ENCODE measurements at places on chromosomes 2 and 18. TPM values are rescaled to one million over a fixed set of nuclear protein-coding genes. Genes with fewer than 3 reads are reported as not detected.

DNA sequence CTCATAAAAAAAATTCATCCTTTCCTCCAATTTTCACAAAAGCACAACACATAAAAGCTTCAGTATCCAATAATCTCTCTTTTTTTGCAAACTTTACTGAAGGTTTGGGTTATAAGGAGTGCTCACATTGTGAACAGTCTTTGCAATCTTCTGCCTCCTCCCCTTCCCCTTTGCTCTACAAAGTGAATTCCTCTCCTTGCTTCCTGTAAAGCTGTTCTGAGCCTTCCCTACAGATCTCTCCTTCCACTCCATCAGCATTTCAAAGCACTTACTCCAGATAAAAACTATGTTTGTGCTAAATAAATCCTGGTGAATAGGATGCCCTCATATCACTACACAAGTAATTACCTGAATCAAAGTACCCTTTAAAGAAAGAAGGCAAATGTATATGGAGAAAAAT is 4.6 kb upstream of the PDK1 start:
- no peak for DNase-seq

- no peak for DNase-seq
These were observed 151.7 kb upstream of the SP5 start for GRCh38 chr2:170563401-170563800.

DNA sequence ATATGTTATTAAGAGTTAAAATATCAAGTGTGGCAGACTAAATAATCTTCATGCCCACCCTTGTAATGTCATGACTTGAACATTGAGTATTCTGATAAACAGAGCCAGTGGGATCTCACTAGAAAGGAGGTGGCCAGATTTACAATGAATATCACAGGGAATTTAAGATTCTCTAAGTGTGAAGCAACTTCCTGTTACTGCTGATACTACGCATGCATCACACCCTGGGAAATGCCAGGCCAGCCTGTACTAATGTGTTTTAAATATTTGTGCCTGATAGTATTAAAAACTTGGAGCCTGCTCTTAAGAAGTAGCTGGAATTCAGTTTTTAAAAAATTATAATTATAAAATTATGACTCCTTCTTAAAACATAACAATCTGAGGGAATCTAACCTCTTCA is 148.3 kb downstream of the LAMA3 start:
- DNase-seq: peak; percentile 37

DNA sequence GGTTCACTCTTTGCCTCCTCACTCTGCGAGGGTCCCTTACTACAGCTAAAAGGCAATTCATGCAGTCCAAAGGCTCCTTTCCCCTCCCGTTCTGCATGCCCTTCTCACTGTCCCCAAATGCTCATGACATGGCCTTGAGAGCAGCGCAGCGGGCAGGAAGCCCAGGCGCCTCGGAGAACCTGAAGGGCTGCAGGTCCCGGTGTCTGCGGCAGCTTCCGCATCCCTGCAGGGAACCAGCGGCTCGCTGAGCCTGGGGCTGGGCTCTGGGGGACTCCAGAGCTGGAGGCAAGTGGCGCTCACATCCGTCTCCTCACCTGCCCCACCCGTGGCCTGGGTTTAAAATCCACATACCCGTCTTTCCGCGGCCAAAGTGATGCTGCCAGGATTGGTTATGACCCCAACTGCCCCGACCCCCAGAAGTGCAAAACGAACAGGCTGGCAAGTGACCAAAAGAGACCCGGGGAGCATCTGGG is 462 bp upstream of the CIDEA start:
- no peak for DNase-seq

DNA sequence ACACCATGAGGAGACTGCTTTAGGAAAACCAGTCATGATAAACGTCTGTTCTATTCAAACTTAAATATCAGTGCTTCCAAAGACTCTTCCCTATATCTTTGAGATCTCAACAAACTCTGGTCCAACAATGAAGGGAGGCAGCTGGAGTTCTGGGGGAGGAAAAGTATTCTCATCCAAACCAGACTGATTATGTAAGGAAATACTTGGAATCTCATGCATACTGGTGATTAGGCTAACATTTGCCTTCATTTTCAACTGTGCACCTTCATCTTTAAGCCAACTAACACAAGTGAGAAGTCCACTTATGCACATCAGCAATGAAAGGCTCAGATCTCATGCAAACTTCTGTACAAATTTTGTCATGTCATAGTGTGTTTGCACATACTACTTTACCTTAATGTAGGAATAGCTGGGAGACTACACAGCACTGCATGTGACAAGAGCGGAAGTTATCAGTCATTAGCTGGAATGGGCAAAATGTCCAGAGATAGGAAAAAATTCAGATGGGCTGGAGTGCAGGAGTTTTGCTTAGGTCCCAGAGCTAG is 67.5 kb upstream of the STK17B start:
- no peak for DNase-seq

DNA sequence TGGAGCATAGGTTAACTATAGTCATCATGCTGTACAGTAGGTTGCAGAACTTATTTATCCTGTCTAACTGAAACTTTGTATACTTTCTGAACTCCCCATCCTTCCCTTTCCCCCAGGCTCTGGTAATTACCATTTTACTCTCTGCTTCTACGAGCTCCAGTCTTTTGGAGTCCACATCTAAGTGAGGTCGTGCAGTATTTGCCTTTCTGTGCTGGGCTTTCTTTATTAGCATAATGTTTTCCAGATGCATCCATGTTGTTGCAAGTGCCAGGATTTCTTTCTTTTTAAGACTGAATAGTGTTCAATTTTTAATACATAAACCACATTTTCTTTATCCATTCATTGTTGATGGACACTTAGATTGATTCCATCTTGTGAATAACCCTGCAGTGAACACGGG is 464.1 kb downstream of the TGIF1 start:
- DNase-seq: no peak

- DNase-seq: no peak
These were observed 496.9 kb upstream of the TNP1 start for GRCh38 chr2:217356781-217357180.

DNA sequence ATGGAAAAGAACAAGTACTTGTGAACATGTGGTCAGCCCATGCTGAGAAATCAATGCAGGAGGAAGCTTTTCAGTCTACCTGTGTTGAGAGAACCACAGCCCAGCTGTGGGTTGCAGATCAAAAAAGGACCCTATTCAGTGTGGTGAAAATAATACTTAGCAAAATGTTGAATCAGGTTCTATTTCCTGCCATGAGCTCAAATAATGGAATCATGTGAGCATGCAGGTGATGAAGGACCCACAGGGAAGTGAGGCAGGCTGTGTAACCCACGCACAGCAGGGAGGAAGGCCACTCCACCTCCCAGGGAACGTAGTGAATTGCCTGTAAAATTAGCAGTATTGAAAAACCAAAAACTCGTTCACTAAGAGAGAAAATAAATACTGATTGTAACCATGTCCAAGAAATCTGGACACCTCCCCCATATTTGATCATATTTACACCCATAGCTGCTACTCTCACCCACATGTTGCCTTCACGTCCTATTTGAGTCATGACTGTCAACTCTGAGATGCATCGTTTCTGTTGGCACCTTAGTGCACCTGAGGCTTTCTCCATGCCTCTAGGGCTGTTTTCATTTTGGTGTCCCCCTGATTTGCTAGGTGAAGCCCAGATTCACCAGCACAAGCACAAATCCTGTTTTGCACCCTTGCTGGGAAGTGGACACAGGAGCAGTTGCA is 20.5 kb upstream of the BCL2L11 start:
- no peak for DNase-seq

DNA sequence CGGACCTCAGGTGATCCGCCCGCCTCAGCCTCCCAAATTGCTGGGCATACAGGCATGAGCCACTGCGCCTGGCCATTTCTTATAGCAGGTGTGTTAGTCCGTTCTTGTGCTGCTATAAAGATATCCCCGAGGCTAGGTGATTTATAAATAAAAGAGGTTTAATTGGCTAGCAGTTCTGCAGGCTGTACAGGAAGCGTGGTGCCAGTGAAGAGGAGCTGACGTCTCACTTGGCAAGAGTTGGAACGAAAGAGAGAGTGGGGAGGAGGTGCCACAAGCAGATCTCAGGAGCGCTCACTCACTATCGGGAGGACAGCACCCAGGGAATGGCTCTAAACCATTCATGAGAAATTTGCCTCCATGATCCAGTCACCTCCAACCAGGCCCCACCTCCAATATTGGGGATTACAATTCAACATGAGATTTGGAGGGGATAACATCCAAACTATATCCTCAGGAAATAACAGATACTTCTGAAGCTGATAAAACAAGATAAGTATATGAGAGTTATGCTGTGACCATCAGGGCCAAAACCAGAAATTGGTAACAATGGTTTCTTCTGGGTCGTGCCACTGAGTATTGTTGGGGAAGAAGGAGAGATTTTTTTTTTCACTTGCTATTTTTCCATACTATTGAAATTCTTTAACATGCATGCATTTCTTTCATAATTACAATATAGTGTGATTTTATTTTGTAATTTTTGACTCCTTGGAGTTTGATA is 7.4 kb upstream of the RMC1 start:
- DNase-seq: no peak

DNA sequence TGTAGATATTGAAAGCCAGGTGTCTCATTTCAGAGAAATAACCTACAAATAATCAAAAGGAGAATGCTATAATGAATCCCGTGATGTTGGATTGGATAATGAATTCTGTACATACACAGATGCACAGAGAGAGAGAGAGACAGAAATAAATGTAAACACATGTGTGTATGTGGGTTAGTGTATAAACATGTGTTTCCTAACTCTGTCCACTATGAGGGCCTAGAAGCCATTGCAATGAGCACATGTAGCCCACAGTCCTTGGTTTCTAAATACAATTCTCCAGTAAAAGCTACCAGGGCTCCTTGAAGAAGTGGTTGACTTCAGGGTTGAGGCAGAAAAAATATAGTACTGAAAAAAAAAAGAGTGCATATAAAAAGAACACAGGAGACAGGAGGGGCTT is 109.5 kb downstream of the INHBB start:
- no peak for DNase-seq

DNA sequence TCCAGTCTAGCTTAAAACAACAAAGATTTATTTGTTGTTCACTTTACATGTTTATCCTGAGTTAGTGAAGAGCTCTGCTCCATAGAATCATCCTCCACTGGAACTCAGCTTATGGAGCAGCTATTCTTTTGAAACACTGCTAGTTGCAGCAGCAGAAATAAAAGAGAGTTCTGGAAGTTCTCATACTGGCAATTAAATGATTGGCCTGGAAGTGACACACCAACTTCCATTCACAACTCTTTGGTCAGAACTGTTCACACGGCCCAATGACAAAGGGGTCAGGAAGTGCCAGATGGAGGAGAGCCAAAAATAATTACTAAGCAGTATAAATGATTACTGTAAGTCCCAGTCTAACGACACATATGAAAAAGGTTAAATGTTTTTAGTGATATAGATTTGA is 39.1 kb downstream of the FBXO11 start:
- DNase-seq: peak; percentile 38

DNA sequence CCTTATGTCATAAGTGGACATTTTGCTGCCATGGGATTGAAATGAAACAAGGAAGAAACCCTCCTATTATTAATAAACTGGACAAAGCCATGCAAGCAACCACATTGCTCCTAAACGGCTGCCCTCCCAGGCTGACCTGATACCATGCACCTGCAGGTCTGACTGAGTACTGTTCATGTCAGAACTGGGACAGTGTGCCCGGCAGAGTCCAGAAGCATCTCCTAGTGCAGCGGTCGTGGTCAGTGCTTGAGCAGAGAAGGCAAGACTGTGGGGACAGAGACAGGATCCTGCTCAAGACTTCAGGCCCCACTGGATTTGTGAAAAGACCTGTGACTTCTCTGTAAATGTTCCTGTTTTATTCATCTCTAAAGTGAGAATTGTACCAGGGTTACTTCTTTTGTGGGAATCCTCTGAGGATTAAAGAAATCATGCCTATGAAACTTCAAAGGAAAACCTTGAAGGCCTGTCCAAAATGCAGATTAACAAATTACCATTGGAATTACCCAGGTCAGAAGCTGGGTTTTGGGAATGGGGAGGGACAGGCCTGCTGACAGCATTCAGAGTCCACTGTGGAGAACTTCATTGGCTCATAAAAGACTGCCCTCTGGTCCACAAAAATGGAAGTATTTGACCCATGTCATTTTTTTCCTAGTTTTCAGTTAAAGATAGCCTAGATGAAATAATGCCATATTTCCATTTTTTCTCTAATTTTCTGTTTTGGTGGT is 13.9 kb downstream of the RNF144A start:
- no peak for DNase-seq

DNA sequence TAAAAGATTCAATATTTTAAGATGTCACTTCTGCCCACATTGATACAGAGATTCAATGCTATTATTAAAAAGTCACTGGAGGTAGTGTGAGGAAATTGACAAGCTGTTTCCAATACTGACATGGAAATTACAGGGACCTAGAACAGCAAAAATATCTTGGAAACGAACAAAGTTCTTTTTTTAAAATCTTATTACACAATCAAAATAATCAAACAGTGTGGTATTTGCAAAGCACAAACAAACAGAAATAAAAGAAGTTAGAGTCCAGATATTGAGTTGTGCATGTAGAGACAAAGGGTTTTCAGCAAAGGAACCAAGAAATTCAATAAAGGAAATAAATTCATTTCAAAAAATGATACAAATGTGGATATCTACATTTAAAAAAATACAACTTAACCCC is 369.6 kb downstream of the NCKAP5 start:
- no peak for DNase-seq

GRCh38 chr2:20702563-20702962 is 35.6 kb downstream of the GDF7 start:
- DNase-seq: no peak

GRCh38 chr2:127208313-127208712 is 11.8 kb downstream of the CYP27C1 start:
- DNase-seq: peak; percentile 88

GRCh38 chr2:134178138-134178877 is 75.6 kb upstream of the MGAT5 start:
- no peak for DNase-seq

DNA sequence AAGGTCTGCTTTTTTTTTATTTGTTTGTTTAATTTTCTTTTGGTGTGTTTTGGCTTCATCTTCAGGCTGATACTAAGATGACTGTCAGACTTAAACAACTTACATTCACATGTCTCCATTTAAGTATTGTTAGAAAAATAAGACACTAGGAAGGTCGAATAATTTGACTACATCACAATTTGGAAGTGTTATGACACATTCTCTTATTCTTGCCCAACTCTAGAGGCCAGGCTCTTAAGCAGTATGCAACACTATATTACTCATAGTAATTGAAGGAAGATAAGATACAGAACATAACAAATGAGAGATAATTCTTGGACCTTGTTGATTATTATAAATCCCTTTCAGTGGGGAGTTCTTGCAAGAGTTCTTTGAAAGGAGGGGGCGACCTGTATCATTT is 295.3 kb upstream of the COL3A1 start:
- DNase-seq: no peak

Gene RNMT
- 25.4 TPM for total RNA-seq

Gene PID1
- 55.1 TPM for total RNA-seq

Gene CLEC4F
- not detected for total RNA-seq

Gene ABCG8
- total RNA-seq: not detected

Gene TSGA10
- total RNA-seq: not detected

Gene IL1B
- total RNA-seq: 15.8 TPM

Gene MEIS1
- total RNA-seq: 7.4 TPM

Gene POMC
- total RNA-seq: not detected

Gene FAP
- total RNA-seq: 1.2 TPM

Gene ACTG2
- not detected for total RNA-seq

All from MG63 (cell line).